ENCODE measurements at places on chromosomes 7 and 10.

DNA sequence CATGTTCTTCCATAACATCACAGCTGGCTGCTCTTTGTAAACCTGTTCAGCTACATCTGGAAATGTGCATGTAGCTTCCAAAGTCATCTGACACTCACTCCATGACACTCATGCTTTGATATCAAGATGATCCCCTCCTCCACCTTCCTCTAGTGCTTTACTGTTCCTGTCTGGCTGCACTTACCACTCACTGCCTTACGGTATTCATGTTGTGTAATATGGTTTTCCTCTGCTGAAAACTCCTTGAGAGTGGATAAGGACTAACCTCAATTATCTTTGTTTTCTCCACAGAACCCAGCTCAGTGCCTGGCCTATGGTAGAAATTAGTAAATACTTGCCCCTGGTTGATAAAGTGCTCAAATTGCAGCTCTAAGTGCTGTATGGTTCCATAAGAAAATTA lies 483.9 kb downstream of the HTR7 start:
- DNase-seq, result no peak

GRCh38 chr10:6038071-6038631 lies 24.0 kb downstream of the IL2RA start:
- no peak for DNase-seq

- no peak for DNase-seq
Observed at GRCh38 chr10:125160856-125161706, 718 bp upstream of the CTBP2 start.

DNA sequence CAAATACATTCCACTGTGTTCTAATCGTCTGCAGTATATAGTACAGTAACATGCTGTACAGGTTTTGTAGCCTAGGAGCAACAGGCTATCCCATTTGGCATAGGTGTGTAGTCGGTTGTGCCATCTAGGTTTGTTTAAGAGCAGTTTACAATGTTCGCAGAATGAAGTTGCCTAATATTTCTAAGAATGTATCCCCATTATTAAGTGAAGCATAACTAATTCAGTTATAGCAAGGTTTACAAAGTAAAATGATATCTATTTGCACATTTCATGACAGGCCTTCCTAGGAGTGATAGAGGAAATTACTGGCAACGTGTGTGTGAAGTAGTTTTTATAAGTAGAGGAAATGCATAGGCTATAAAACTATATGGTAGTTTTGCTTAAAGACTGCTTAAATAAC lies 4.0 kb downstream of the CREM start:
- no peak for DNase-seq

DNA sequence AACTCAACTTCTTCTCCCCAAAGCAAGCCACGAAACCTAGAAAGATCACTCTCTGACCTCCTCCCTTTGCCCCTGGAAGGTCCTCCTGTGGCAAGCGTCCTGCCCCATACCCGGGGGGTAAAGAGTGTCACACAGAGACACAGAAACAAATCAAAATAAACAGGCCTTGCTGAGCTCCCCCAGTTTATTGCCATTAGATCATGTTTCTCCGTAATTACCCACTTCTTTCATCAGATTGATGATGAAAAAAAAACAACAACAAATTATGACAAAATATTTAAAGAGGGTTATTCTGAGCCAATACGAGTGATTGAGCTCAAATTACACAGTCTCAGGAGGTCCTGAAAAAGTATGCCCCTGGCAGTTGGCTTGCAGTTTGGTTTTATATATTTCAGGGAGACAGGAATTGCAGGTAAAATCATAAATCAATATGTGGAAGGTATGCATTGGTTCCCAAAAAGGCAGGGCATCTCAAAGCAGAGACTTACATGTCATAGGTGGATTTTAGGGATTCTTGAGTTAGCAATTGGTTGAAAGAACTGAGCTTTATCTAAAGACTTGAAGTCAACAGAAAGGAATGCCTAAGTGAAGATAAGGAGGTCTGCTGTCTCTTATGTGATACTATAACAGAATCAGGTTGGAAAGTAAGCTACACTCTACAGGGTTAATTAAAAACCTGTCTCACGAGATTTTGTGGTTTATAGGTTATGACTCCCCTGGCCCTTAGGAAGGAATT lies 86.2 kb downstream of the APBB1IP start:
- DNase-seq, result no peak

- DNase-seq, result no peak
Observed at GRCh38 chr7:107606303-107606702, 26.3 kb downstream of the BCAP29 start.

DNA sequence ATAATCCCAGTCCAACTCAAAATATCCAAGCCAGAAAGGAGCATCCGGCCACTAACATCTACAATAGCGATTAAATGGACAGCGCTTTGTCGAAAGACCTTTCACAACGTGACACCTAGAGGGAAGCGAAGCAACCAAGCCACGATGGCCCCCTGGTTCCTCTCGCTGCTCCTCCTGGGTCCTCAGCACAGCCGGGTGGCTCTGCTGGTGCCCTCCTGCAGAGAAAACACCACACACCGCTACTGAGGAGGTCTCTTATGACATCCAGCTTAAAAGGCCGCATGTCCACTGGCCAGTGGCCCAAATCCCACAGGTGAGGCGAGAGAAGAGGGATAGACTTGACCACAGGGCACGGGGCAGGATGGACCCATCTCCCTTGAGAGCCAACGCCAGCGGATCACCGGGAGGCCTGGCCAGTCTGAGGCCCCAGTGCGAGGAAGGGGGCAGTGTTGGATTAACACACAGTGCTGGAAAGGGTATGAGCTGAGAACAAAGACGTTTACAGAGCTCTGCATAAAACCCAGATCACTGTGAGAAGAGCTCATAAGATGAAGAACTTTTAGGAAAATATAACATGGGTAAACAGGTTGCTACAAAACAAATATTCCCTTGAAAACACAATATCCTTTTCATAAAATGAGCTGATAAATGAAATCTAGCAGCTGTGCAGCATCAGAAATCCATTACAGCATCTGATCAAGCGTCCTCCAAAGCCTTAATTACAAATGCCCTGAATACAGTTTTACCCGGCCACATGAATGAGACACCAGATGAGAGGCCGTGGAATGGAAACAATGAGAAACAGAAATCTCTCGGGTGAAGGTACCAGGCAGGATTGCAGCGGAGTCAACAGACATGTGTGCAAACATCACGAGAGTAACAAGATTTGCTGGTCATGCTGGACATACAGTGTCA lies 236.7 kb downstream of the DIP2C start:
- DNase-seq, result no peak

DNA sequence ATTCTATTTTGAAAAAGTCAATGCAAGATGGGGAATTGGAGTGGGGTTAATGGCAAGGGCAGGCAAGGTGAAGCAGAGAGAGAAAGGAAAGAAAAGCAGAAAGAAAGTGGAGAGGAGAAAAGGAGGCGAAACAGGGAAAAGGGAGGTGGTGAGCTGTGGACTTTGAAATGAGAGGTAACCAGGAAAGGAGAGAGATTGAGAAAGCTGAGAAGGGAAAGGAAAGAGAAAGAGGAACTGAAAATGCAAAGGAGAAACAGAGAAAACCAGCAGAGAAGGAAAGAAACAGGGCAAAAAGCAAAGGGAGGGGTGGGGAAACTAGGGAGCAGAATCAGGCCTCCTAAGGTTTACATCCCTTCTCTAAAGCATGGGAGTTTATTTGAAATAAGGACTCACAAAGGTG lies 72.5 kb upstream of the TPK1 start:
- no peak for DNase-seq

GRCh38 chr10:106559442-106559841 lies 605.1 kb downstream of the SORCS1 start:
- no peak for DNase-seq

DNA sequence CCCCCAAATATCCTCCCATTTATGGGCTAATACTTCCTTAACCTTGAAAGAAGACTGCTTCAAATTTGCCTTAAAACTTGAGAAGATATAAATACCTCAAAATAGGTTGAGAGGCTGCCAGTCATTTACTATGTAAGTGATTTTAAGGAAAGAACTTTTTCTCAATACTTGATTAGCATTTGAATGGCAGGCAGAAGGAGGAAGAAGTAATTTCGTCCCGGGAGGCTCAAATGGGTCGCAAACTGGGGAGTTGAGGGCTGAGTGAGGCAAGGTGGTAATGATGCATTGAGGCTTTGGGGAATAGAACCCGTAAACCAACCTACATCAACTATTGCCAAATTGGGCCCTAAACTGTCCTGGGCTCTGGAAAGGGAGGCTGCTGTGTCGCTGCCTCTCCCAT lies 11.1 kb downstream of the CAMK1D start:
- DNase-seq, result no peak

DNA sequence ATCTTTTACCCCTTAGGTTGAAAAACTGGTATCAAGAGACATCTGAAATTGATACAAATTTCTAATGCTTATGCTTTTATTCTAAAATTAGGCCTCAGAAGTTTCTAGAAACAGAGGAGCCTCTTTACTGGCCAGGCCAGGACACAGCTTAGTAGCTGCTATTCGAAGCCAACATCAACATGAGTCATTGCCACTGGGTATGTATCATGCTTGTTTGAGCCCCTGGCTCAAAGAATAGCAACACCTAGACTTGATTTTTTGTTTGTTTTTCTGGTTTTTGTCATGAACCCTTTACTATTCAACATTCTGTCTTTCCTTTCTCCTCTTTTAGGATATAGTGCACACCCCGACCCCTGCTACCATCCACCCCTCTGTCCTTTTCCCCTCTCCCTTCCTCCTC lies 90.9 kb upstream of the STK17A start:
- DNase-seq, result no peak

GRCh38 chr7:5679048-5679812 lies 102.2 kb downstream of the RNF216 start:
- no peak for DNase-seq

GRCh38 chr10:100829097-100829870 lies 83.5 kb upstream of the SLF2 start:
- DNase-seq, result no peak

GRCh38 chr10:7547206-7547605 lies 119.6 kb downstream of the ITIH5 start:
- no peak for DNase-seq

- no peak for DNase-seq
Observed at GRCh38 chr10:118035354-118036005, 11.3 kb downstream of the RAB11FIP2 start.

DNA sequence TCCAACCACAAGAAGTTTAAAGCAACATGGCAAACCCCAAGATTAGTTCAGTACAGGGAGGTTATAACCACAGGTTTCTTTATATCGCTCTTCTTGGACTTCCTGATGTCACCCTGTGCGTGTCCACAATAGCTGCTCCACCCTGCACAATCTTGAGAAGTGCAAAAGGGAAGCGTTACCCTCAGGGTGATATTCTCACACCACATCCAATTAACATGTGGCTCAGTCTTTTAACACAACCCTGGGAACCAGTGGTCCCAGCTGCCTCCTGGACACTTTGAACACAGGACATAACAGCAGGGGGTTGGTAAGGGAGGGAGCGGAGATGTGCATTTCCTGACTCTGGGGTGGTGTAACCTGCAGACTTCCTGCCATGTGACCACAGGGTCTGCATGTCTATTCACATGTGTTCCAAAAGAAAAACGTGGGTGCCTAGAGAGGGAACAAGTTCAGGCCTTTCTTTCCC lies 64.6 kb downstream of the GSAP start:
- peak; percentile 28 for DNase-seq

GRCh38 chr7:151431768-151432311 lies 8.1 kb downstream of the CRYGN start:
- DNase-seq, result no peak

GRCh38 chr7:26880852-26881251 lies 16.5 kb upstream of the SKAP2 start:
- DNase-seq, result no peak

DNA sequence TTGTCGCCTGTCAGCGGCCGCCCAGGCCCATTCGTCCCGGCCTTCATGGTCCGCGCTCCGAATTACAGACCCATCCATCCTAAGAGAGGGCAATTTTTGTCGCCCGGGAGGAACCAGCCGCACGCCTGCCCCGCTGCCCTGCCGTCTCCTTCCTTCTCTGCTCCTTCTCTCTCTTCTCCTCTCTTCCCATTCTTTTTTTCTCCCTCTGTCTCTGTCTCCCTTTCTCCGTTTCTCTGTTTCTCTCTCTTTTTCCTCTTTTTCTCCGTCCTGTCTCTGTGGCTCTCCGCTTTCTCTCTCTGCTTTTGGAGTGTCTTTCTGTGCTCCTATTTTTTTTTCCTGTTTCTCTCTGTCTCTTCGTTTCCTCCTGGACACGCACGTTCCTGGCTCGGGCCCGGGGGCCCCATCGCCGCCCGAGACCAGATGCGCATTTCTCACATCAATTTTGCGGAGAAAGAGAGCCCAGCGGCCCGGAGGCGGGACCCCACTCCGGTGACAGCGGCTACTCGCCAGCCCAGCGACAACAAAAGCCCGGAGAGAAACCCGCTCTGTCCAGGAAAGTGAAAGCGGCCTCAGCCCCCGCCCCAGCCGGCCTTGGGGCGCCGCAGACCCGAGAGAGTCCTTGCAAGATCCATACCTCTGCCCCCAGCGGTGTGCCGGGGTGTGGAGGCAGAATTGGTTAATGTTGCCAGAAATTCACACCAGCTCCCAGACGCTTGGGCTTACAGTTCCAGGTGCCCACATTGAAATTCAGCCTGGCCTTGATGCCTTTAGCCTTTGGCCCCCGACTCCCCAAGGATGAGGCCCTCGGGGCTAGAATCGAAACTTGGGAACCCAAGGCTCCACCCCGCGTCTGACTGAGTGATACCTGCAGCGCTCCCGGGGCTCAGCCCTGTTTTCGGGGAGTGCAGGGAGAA lies 4.1 kb downstream of the LBX1 start:
- DNase-seq, result no peak

DNA sequence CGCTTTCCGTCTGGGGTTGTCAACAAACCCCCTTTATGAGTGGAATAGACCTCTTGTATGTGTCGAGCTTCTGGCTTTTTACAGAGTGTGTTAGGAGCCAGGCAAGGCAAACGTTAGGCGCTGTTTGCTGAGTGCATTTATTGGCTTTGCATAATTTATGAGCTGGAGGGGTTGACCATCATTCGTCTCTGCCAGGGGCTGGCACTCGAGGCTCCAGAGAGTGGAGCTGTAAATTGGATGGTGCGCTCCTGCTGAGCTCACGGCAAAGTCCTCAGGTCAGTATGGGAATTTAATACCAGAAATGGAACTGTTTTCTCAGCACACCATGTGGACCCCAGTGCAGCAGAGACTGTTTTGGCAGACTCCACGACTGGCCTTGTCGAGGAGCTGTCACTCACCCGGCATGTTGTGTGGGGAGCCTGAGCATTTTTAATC lies 699.4 kb upstream of the GALNT17 start:
- no peak for DNase-seq

- no peak for DNase-seq
Observed at GRCh38 chr7:4775848-4776623, 613 bp downstream of the AP5Z1 start.

DNA sequence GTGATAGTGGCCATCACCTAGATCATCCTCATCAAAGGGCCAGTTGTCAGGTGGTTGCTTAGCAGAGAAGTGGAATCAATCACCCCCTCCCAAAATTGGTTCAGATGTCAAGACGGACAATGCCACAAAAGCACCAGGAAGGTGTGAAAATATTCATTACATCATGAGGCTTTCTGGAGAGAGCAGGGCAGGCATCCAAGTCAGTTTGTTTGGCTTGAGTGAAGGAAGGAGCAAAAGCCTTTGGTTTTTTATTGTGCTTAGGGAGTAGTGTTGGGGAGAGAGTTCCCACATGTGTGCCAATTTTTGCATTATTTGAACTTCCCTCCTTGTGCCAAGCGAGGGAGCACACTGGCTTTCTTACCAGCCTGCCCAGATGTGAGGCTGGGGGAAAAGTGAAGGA lies 1082.9 kb downstream of the LRMDA start:
- DNase-seq, result no peak
